ENCODE measurements at places on chromosomes 7 and 10. TPM values are rescaled to one million over a fixed set of nuclear protein-coding genes. Genes with fewer than 3 reads are reported as not detected.

GRCh38 chr10:8269976-8270375 is 215.5 kb downstream of the GATA3 start:
- no peak for DNase-seq

GRCh38 chr10:87925570-87925969 is 62.1 kb downstream of the PTEN start:
- DNase-seq = no peak

The TMEM176A gene
- 109 TPM for polyA plus RNA-seq

GRCh38 chr10:62063795-62064472 is 162.4 kb downstream of the ARID5B start:
- DNase-seq = no peak

All from renal pelvis (tissue), 12 donors.